NCI-H510A treated with DMSO at 0.1 percent for 48 hours (cell line): ENCODE measurements at places on chromosomes 13 and 19.

DNA sequence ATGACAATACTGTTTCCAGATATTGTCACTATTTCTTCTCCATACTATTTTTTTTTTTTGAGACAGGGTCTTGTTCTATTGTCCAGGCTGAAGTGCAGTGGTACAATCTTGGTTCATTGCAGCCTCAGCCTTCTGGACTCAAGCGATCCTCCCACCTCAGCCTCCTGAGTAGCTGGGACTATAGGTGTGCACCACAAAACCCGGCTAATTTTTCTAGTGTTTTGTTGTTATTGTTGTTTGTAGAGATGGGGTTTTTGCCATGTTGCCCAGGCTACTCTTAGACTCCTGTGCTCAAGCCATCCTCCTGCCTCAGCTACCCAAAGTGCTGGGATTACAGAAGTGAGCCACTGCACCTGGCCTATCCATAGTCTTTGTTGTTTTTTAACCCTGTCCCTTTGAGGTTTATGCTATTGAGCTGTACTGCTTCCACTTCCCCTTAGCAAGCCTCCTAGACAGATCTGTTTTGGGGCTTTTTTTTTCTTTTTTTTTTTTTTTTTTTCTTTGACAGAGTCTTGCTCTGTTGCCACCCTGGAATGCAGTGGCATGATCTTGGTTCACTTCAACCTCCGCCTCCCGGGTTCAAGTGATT lies 27.6 kb upstream of the MAP3K10 start:
- no peak for DNase-seq

DNA sequence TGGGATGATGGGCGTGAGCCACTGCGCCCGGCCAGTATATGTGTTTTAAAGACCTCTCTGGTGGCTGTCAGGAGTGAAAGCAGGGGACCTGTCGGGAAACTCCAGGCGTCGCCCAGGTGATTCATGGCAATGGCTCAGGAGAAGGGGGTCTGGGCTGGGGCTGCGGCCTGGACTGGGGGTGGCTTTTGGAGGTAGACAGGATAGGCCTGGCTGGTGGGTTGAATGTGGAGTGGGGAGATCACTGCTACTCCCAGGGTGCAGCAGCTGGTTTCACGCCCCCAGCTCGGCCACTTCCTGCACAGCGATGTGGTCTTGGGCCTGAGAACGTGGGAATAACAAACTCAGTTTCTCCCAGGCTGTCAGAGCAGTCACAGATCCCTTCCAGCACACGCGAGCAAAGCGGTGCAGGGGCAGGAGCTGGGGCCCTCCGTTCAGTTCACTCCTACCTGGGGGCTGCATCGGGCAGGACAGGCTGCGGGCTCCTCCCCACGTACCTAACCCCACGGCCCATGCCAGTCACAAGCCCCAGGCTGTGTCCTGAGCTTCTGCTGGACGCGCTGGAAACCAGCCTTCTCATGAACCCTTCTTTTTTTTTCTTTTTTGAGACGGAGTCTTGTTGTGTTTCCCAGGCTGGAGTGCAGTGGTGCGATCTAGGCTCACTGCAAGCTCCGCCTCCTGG lies 18.9 kb downstream of the KDM4B start:
- DNase-seq, result no peak

DNA sequence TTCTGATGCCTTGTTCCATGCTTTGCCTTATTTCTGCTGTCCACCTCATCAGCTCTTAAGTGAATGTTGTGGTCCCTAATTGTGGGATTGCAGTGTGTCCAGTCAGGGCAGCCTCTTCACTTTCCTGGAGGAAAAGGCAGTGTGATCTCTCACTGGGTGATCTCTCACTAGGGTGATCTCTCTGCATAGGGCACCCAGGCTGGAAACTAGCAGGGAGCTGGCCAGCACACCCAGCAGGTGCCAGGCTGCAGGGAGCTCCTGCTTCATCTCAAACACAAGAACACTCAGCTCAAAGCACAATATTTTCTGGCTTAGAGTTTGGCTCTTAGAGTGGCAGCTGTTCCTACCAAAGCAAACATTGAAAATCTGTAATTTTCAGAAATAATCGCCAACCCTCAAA lies 36.5 kb upstream of the TSHZ3 start:
- DNase-seq, result no peak

DNA sequence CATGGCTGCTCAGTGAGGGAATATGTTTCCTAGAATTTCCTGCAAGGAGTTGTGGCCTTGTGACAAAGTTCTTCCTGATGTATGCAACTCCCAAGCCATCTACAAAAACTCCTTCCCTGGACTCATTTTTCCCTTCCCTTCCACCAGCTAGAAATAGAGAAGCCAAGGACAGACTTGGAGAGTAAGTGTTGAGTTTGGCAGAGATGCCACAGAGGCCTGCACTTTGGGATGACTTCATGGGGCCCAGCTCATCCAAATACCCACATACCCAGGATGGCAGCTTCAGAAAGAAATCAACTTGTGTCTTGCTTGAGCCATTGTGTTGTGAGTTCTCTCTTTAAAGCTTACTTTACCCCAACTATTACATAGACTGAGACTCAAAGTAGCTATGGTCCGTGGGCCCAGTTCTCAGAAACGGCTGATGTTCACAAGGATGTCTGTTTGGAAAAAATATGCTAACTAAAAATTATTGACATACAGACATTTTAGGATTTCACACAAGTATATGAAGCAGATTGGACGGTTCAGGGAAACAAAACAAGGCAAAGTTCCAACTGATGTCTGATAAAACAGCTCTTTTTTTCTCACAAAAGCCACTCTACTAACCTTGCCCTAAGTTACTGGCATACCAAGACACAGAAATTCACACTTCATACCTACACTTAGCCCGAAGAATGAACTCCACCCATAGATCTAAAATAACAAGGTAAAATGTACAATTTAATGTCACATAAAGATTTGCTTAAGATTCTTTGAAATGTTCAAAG lies 107.9 kb downstream of the NALCN start:
- no peak for DNase-seq

DNA sequence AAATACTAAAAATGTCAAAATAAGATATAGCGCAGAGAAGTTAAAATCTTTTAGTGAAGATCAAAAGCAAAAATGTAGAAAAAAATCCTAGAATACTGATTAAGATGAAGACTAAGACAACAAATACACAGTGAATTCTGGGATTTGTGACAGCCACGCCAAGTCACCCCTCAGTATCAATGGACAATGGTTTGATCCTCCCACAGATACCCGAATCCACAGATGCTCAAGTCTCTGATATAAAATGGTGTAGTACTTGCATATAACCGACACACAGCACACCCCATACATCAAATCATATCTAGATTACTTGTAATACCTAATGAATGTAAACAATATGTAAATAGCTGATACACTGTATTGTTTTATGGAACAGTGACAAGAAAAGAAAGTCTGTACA lies 5.9 kb downstream of the MIPEP start:
- DNase-seq, result no peak

DNA sequence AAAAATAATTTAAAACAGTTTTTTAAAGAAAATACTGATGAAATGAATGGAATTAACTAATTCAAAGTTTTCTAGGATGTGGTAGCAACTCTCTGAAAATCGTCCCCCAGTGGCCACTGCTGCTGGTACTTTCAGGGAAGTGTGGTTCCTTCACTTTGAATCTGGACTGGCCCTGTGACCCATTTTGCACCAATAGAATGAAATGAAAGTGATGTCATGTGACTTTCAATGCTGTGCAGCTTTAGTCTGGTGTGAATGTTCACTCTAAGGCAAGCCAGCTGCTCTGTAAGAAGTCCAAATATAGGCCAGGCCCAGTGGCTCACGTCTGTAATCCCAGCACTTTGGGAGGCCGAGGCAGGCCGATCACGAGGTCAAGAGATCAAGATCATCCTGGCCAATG lies 26.4 kb upstream of the HNRNPA1L2 start:
- DNase-seq, result no peak
